ENCODE measurements at places on chromosomes 5 and 9. TPM values are rescaled to one million over a fixed set of nuclear protein-coding genes. Genes with fewer than 3 reads are reported as not detected.

GRCh38 chr9:93676310-93677047, 100.1 kb downstream of the PHF2 start:
- no peak for DNase-seq

GRCh38 chr9:98552331-98552730, 156.4 kb downstream of the GABBR2 start:
- no peak for DNase-seq

- DNase-seq: peak; percentile 46
These were observed 792.2 kb upstream of the CDH9 start for GRCh38 chr5:27830546-27830945.

DNA sequence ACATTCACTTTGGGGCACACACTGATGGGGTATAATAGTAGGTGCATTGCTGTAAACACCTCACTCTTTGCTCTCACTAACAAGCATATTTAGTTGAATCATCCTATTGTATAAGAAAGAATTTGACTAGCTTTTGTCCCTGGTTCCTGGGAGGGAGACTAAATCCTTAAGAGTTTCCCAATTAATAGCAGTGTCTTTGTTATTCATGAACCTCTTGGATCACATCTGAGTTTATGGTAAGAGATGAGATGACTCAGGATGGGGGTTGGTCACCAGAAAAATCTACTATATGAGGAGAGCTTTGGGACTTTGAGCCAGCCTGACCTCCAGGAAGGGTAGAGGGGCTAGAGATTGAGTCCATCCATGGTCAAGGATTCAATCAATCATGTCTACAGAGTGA, 56.8 kb downstream of the PUM3 start:
- peak; percentile 74 for DNase-seq

DNA sequence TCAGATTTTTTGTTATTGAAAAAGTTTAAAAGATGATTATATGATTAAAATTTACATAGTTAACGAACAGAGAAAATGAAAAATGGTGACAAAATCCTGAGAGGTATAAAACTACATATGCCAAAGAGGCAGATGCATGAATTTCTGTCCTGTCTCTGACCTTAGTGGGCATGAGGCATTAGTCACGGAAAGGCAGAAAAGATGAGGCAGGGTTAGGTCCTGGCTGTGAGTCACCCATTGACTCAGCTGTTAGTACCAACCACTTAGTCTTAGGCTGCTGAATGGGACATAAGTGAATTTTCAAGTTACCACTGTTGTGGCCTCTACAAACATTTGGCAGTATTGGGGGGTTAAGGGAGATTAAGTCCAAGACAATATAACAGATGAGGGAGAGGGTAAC, 33.1 kb downstream of the RASA1 start:
- DNase-seq: peak; percentile 95

DNA sequence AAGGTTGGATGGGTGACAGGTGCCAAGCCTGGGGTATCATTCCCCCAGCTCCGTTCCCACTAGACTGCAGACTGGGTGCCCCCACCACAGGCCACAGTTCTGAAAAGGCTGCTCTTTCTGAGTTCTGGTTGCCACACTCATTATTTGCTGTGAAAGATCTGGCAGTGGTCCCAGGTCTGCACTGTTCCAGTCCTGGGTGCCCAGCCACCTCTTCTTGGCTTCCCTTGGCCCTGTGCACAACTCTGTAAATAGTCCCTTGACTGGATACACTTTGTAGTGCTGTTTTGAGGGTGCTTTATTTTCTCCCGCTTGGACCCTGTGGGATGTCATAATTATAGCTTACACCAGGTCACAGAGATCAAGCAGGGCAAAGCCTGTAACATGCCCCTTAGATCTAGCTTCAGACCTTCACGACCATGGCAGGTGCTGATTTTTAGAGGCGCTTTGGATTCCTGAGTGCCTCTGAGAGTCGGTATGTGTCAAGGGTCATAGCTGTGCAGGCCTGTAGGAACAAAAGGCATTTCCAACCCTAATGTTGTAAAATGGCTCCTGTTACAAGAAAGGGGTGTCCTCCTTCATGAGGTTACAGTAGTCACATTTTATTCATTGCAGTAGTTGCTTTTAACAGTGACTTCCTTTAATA, 344.9 kb downstream of the ICE1 start:
- DNase-seq: no peak

DNA sequence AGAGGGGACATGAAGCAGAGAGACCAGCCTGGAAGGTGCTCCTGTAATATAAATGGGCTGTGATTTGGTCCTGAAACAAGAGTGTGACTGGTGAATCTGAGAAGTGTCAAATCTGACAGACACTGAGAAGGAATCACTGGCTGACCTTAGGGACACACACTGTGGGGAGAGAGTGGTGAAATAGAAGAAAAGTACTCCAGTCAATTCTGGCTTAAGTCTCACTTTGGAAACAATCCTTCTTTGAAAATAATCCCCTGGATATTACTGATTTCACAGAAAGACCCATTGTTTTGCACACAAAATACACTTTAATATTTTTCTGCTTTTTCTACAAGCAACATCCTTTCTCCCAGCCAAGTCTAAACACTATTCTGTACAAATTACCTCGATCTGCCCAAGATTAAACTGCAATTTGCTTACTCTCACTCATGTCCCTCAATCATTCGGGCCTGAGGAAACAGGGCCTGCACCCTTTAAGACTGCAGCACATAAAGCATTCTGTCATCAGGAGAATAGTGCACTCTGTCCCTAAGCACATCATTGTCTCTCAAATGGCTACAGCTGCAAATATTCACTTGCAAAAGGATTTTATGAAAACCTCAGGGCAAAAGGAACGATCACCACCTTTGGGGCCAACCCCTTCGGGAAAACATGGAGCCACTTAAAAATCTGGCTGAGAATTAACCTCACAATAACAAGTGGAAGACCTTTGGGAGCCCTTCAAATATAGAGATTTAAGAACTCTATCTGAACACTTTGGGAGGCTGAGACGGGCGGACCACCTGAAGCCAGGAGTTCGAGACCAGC, 68.6 kb downstream of the MAPKAP1 start:
- no peak for DNase-seq

DNA sequence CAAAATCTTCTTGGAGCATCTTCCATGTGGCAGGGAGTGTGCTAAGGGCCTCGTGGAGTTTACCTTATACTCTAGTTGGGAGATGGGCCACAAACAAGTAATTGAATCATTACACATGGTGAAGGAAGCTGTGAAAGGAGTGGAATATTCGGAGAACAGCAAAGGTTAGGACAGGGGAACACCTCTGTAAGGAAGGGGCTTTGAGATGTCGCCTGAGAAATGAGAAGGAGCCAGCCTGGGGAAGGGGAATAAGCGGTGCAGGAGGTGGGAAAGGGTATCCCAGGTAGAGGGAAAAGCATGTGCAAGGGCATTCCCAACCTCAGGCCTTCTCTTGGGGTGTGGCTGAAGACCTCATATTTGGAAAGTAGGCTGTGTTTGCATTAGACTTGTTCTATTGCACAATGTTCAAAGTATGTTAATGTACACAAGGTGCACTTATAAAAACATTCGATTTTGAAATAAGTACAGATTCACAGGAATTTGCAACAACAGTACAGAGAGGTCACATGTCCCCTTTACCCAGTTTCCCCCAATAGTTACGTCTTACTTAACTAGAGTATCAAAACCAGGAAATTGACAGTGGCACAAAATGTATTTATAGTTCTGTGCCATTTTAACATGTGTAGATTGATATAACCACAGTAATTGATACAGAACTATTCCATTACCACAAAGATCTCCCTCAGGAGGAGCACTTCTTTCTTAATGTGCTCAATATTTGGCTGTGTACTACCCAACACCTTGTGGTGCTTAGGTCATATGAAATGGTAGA, 2.4 kb upstream of the STOM start:
- peak; percentile 22 for DNase-seq

DNA sequence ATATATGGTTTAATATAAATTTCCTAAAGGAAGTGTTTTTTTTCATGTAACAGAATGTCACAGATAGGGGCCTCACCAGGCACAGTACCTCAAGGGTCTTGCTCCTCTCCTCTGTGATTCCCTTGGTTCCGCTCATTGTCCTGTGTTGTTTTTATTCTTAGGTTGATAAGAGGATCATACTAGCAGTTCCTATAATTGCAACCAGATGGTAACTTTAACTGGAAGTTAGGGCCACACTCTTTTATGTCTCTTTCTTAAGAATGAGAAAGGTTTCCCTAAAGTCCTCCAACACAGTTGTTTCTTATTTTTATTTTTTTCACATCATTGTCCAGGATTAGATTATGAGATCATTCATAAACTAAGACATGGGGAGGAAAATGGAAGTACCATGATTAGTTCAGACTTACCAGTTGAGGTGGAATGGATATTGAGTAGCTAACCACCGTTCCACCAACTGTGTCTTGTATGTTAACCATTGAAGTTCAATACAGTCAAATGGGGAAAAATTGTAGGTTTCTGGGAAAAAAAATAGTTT, 41.1 kb downstream of the FAM174A start:
- DNase-seq: no peak

GRCh38 chr5:133269691-133270090, 217.9 kb downstream of the HSPA4 start:
- no peak for DNase-seq

DNA sequence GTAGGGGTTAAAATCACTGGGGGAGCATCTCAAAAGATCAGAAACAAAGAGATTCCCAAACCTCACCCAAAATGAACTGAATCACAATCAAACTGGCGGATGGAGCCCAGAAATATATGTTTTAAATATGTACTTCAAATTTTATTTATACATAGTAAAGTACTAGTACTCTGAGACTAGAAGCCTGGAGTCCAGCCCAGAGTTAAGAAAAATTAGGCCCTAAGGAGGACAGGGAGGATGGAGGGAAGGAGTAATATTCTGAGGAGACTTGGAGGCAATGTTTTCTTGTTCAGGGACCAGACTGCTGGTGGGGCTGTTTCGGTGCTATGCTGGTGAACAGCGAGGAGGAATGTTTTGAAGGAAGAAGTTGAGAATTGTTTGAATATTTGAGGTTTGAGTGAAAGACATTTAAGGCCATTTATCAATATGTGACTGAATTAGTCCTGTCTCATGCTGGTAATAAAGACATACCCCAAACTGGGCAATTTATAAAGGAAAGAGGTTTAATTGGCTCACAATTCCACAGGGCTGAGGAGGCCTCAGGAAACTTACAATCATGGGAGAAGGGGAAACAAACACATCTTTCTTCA, 552.4 kb upstream of the DAB2 start:
- no peak for DNase-seq

GRCh38 chr9:122346478-122347347, 24.1 kb upstream of the PTGS1 start:
- DNase-seq: no peak

DNA sequence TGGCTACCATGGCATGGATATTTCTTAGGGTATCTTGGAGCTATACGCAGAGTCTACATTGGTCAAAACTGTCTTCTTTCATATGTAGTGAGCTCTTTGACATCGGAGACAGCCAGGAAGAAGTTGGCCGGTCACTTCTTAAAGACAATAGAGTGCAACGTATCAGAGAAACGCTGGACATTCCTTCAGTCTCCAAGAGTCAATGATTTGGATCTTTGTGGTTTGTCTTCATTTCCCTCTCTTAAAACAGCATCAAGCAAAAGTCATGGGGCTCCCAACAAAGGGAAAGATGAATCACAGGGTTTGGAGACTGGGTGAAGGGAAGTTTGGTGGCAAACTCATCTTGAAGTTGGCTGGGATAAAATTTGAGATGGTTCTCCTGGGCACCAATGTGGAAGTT, 320.1 kb downstream of the AGTPBP1 start:
- DNase-seq: peak; percentile 79

DNA sequence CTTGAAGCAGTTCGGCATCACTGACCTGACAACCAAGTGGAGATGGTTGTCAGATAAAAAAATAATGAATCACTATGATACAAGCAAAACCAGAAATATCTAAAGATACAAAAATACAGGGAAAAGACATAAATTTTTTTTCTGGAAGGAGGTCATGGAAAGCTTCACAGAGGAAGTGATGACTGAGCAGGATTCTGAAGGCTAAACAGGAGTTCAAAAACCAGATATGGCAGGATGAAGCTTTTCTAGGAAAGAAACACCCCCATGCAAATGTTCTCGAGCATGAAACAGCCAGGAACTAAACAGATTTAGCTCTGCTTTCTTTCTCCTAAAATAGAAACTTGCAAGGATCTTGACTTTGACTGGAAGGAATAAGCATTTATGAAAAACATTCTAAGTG, 60.7 kb upstream of the IFNE start:
- DNase-seq: no peak

GRCh38 chr5:170832241-170832640, 29.6 kb upstream of the RANBP17 start:
- DNase-seq: no peak

DNA sequence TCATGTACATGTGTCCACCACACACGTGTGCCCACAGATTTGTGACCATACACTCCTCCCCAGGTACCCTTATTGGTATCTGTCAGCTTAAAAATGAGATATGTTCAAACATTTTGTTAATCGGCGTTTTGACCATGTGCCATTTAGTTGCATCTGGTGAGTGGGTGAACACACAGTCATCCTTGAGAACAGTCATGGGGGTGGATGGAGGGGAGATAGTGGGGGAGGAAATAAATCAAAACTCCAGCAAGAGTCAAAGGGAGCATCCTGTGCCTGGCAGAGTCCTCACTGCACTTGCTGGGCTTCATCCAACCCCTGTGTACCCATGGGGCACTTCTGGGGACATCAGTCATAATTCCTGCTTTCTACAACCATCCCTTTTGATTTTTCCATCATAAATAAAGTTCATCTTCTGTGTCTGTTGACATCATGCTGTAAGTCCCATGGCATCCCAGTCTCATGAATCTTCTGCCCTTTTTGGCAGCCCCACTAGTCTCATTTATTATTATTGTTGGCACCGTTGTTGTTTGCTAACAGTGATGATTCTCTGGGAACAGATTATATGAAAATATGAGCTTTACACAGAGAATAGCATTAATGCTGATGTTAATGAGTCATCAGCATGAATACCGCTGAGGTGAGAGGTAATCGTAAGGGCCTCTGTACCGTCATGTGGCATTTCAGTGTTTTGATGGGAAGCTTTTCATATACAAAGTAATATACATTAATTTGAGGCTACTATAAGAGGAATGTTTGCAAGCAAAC, 24.4 kb upstream of the CLK4 start:
- DNase-seq: no peak

GRCh38 chr5:175082866-175083590, 358.6 kb downstream of the MSX2 start:
- DNase-seq: no peak

- no peak for DNase-seq
These were observed 94.2 kb upstream of the FBN2 start for GRCh38 chr5:128632264-128632663.

- no peak for DNase-seq
These were observed 77.1 kb upstream of the IRX1 start for GRCh38 chr5:3518576-3518975.

DNA sequence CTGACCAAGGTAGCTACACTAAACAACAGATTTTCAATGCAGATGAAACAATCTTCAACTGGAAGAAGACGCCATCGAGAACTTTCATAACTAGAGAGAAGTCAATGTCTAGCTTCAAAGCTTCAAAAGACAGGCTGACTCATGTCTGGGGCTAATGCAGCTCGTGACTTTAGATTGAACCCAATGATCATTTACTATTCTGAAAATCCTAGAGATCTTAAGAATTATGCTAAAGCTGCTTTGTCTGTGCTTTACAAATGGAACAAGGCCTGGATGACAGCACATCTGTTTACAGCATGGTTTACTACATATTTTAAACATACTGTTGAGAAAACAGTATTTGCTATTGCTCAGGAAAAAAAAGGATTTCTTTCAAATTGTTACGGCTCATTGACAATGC, 54.9 kb downstream of the RICTOR start:
- DNase-seq: no peak

The GRK6 gene
- 21.3 TPM for total RNA-seq

The BSPRY gene
- 22.4 TPM for total RNA-seq

The MOB3B gene
- 1.4 TPM for total RNA-seq

The CDO1 gene
- 0.55 TPM for total RNA-seq

The NR5A1 gene
- not detected for total RNA-seq

The SEMA6A gene
- total RNA-seq: 1.0 TPM

The YTHDC2 gene
- total RNA-seq: 20.1 TPM

The SWI5 gene
- total RNA-seq: 22.6 TPM

Data from renal cortical epithelial cell (primary cell).